Large intestine (tissue), 12 donors: ENCODE measurements at places on chromosomes 12 and 14. TPM values are rescaled to one million over a fixed set of nuclear protein-coding genes. Genes with fewer than 3 reads are reported as not detected.
A peak's percentile ranks its signal among the peaks of the same experiment; 100 is the strongest.

Gene KERA
- 0.22 TPM for polyA plus RNA-seq

- no peaks in the 10 kb centered on the region for H3K27me3 ChIP-seq
- no peaks in the 10 kb centered on the region for H3K4me1 ChIP-seq
- peaks cover 17% of the 10 kb centered on the region for H3K36me3 ChIP-seq
- H3K4me3 ChIP-seq = no peak overlapping the region
- DNase-seq = no peak
Measured at GRCh38 chr14:81281332-81281731, 60.6 kb upstream of the GTF2A1 start.

- H3K4me3 ChIP-seq = no peak overlapping the region
- H3K4me1 ChIP-seq = peaks cover 15% of the 10 kb centered on the region
- H3K27ac ChIP-seq = peak overlapping the region; percentile 35
- no peaks in the 10 kb centered on the region for H3K27me3 ChIP-seq
- peak; percentile 44 for DNase-seq
- H3K36me3 ChIP-seq = peaks cover 72% of the 10 kb centered on the region
Measured at GRCh38 chr12:57093415-57094207, 4.7 kb downstream of the NAB2 start.

GRCh38 chr12:74890237-74890599 is 319.4 kb downstream of the KCNC2 start:
- H3K27me3 ChIP-seq = no peaks in the 10 kb centered on the region
- H3K27ac ChIP-seq = peak overlapping the region; percentile 47
- H3K4me3 ChIP-seq = no peak overlapping the region
- H3K4me1 ChIP-seq = peaks cover 5% of the 10 kb centered on the region

DNA sequence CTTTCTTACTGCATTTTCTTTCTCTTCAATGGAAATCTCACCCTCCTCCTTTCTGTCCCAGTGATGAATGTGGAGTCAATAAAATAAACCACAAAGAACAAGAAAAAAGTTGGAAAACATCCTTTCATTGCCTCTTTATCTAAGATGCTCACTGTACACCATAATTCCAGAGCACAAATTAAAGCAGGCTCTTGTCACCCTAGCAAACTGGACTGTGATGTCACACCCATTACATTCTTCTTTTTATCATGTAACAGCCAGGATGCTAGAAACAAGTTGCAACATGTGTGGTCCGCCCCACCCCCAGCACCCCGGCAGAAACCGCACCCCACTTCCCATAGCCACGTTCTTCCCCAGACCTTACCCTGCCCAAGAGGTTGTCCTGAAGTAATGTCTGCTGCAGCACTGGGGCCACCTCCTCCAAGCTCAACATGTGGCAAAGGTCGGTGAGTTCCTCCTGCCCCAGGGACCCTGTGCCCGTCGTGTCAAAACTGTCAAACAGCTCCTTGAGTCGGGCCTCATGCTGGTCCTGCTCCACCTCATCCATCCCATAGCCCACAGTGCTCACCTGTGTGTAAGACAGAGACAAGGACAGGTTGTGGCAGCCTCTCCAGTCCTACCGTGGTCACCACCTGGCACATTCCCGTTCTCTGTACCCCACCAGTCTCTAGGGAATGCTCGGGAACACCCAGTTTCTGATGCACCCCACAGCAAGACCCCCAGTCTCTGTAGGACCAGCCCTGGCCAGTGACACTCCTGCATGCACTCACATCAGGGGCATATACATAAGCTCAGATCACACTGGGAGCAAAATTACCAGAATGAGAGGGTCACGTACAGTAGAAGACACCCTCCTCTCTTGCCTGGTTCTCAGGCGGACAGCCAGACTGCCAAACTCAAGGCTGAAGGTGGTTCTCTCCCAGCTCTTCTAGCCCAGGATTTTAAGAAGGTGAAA is 9.2 kb downstream of the NIN start:
- H3K27ac ChIP-seq = no peak overlapping the region
- no peaks in the 10 kb centered on the region for H3K4me1 ChIP-seq
- DNase-seq = no peak
- H3K4me3 ChIP-seq = no peak overlapping the region
- H3K36me3 ChIP-seq = no peaks in the 10 kb centered on the region
- peaks cover 58% of the 10 kb centered on the region for H3K27me3 ChIP-seq

DNA sequence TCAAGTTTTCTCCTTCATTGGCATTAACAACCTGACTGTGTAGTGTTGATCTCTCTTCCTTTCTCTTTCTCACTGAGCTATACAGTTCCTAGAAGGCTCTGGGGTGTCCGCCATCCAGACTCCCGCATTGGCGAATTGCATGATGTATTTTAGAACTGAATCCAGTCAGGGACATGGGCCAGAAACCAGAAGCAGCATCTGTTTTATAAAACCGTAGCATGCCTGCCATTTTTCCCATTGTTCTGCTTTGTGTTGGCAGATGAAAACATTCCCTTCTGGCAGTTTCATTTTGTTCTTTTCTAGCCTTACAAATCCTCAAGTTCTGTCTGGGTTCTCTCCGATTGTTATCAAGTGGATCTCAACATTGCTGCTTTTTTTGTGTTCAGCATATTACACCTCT is 268.3 kb upstream of the SEL1L start:
- H3K27me3 ChIP-seq = no peaks in the 10 kb centered on the region
- H3K27ac ChIP-seq = no peak overlapping the region
- H3K36me3 ChIP-seq = no peaks in the 10 kb centered on the region

DNA sequence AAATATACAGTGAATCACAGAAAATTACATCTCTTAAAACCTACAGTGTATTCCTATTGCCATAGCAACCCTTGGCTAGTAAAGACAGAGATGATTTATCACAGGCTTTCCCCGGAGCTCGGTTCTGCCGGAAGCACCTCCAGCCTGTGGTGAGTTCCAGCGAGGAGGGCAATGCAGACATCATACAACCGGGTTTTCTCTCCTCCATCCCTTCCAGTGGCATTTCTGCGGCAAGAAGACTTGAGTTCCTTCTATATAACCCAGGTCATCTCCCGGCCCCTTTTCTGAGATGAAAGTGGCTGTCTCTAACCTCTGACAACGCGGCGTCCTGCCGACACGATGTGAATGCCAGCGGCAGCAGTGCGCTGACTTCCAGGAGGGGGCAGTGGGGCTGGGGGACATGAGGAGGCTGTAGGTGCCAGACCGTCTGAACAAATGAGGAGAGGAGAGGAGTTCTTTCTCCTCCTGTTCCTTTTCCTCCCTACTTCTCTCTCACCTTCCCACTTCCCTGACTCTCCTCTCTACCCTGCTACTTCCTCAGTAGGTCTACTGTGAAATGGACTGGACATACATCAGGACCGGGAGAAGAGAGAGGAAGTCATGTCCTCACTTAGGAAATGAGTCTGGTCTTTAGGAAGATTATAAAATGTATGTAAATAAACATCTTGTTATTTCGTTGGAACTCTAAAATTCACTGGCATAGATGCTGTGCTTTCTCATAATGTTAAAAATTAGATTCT is 68.6 kb upstream of the MAX start:
- H3K36me3 ChIP-seq = no peaks in the 10 kb centered on the region
- H3K27ac ChIP-seq = no peak overlapping the region
- peaks cover 6% of the 10 kb centered on the region for H3K4me1 ChIP-seq
- peak overlapping the region; percentile 31 for H3K4me3 ChIP-seq
- no peaks in the 10 kb centered on the region for H3K27me3 ChIP-seq

GRCh38 chr12:76915361-76916169 is 36.7 kb upstream of the CSRP2 start:
- no peaks in the 10 kb centered on the region for H3K27me3 ChIP-seq
- H3K27ac ChIP-seq = no peak overlapping the region
- H3K4me1 ChIP-seq = no peaks in the 10 kb centered on the region
- H3K36me3 ChIP-seq = no peaks in the 10 kb centered on the region
- no peak overlapping the region for H3K4me3 ChIP-seq

GRCh38 chr14:34233619-34234018 is 228.4 kb downstream of the SPTSSA start:
- H3K27me3 ChIP-seq = no peaks in the 10 kb centered on the region
- H3K27ac ChIP-seq = no peak overlapping the region
- H3K36me3 ChIP-seq = no peaks in the 10 kb centered on the region
- H3K4me1 ChIP-seq = peaks cover 7% of the 10 kb centered on the region

DNA sequence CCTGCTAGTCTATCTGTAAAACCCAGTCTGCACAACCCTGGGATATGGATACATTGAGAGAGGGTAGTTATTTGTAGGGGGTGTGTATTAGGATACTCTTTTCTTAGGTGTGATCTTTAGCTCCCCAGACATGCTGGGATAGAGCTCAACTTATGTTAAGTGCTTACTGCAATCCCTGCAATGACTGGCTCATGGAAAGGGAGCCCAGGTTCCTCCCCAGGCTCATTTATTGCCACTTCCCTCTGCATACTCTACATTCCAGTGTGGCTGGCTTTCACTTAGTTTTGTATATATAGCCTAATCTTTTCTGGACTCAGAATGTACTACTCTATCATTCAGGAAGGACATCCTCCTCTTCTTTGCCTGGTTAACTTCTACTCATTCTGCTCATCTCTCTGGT is 172.0 kb downstream of the SYT10 start:
- no peaks in the 10 kb centered on the region for H3K36me3 ChIP-seq
- H3K4me3 ChIP-seq = no peak overlapping the region
- no peaks in the 10 kb centered on the region for H3K4me1 ChIP-seq
- no peak overlapping the region for H3K27ac ChIP-seq

GRCh38 chr14:102863381-102863780 is 59.1 kb upstream of the AMN start:
- H3K36me3 ChIP-seq = peaks cover 4% of the 10 kb centered on the region
- H3K4me3 ChIP-seq = no peak overlapping the region
- H3K27ac ChIP-seq = no peak overlapping the region
- no peak for DNase-seq

DNA sequence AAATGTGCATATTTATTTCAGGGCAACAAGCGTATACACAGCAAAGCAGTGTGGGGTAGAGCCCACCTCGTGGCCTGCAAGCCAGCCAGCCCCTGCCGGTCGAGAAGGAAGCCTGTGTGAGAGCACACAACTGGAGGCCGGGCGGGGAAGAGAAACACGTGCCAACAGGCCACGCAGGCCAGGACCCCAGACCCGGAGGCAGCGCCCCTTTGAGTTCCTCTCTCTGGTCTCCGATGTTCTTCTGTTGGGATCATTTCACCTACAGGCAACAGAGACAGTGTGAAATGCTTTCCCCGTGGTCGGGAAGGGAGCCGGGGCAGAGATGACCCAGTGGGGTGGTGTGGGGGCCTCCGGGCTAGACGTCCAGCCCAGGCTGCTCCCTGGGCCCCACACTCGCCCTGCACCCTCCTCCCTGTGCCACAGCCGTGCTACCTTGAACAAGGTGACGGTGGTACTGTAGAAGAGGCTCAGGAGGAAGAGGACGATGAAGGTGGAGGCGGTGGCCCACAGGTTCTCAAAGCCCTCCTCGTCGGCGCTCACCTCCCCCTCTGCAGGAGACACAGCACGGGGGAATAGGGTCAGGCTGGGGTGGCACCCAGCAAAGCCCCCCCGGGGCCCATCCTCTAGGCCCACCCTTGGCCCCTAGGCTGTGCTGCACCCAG is 325.5 kb downstream of the TMEM121 start:
- H3K27me3 ChIP-seq = no peaks in the 10 kb centered on the region
- DNase-seq = no peak
- no peak overlapping the region for H3K27ac ChIP-seq
- H3K4me1 ChIP-seq = no peaks in the 10 kb centered on the region
- H3K4me3 ChIP-seq = no peak overlapping the region
